ENCODE measurements at places on chromosomes 2 and 18.

- DNase-seq, result no peak
Measured at GRCh38 chr2:157853211-157853610, 22.9 kb downstream of the ACVR1 start.

- no peak for DNase-seq
Measured at GRCh38 chr2:233443511-233444183, 89.4 kb downstream of the DGKD start.

- DNase-seq, result no peak
Measured at GRCh38 chr18:8260319-8260718, 348.9 kb upstream of the RAB12 start.

- no peak for DNase-seq
Measured at GRCh38 chr2:218073185-218073584, 4.1 kb downstream of the RUFY4 start.

DNA sequence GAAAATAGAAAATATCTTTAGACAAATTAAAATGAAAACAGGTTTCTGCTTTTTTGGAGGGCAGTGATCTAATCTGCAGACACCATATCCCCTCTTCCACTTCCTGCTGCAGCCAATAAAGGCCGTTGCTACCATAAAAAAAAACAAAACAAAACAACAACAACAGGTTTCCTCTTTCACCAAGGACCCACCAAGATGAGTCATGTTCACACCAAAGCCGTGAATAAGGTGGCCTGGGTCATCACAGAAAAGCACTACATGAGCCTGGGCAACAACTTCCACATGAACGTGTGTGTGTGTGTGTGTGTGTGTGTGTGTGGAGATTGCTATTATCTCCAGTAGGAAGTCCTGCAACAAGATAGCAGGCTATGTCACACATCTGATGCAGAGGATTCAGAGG lies 24.8 kb upstream of the TFCP2L1 start:
- no peak for DNase-seq

- no peak for DNase-seq
Measured at GRCh38 chr2:73489053-73489452, 103.4 kb downstream of the ALMS1 start.

DNA sequence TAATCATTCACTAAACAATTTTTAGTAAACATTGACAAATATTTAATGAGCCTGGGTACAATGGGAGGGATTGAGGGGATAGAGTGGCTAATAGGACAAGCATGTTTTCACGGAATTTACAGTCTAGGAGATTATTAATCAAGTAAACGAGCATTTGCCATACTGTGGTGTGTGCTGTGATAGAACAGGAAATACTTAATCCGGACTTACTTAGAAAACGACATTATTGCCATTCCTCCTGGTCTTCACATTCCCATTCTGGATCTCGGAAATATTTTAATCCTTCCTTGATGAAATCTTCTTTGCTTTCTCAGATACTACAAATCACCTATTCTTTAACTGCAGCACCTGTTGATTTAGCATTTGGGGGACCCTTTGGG lies 905 bp downstream of the TTLL4 start:
- no peak for DNase-seq

- DNase-seq, result no peak
Measured at GRCh38 chr2:186575302-186575701, 14.6 kb upstream of the ITGAV start.

DNA sequence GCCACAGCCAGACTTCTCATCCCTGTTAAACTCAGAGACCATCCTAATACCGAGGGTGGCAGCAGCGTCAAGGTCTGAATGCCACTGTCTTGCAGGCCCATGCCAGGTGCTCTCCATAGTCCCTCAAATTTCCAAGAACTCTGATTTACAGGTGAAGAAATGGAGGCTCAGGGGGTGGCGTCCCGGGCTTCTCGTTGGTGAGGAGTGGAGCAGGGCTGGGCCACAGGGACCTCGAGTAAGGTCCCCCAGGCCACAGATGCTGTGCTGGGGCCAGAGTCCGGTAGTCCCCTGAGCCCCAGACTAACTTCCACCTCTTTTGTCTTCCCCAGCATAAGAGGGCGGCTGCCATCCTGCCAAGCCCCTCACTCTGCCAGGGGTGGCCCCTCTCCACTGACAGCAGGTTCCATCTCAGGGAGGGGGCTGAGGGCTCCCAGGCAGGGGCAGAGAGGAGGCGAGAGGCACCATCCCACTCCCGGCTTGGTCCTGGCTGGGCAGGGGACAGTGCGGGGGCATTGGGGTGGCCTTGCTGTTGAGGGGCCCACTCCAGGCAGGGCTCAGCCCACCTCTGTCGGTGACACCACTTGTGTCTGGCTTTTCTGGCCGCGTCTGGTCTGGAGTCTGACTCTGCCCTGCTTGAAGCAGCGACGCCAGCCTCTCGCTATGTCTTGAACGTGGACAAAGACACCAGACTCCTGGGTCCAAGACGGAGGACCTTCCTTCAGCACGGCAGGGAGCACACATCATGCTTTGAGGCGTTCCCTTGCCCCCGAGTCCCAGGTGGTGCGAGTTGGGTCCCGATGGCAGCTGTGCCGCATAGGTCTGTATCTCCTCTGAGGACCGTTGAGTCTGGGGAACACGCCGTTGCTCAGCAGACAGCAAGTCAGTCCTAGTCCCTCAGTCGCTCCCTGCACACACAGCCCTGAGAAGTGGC lies 15.9 kb upstream of the KLHL30 start:
- DNase-seq, result no peak

GRCh38 chr2:218406949-218407618 lies 7.4 kb downstream of the CTDSP1 start:
- no peak for DNase-seq

DNA sequence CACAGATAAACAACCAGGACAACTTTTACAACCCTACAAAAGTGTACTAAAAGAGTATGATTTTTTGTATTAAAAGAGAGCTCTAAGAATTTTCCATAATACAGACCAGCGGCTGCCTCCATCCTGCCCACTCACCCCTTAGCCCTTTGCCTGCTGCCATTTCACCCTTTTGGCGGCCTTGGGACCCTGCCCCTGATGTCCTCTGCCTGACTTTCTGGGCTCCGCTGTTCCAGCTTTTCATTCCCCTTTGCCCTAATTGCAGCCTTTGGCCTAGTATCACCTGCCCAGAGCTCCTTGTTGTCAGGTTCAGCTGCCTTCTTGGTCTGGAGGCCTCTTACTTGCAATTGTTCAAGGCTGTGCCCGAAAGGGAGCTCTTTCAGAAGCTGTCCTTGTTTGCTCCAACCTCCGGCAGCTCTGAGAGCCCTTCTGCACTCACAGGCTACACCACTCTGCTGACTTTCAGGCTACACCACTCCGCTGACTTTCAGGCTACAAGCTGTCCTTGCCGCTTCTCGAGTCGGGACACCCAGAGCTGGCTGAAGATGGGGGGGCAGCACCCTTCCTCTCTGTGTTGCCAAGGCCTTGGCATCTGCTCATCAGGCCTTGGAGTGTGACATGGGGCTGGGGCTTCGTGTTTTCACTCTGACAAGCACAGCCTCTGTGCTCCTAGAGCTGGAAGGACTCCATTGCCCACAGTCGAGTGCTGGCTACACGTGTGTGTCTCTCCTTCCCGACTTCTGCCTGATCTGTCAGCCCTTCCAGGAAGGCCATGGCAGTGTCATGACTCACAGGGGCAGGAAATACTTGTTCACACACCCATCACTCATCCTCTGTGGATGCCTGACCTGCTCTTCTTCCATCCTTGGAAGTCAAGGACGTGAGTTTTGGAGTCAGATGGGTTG lies 43.1 kb upstream of the HDAC4 start:
- no peak for DNase-seq

- no peak for DNase-seq
Measured at GRCh38 chr18:55452123-55452611, 135.8 kb downstream of the TCF4 start.

GRCh38 chr2:165697748-165698443 lies 96.2 kb downstream of the GALNT3 start:
- no peak for DNase-seq

GRCh38 chr2:8623958-8624591 lies 57.8 kb upstream of the ID2 start:
- DNase-seq, result no peak

DNA sequence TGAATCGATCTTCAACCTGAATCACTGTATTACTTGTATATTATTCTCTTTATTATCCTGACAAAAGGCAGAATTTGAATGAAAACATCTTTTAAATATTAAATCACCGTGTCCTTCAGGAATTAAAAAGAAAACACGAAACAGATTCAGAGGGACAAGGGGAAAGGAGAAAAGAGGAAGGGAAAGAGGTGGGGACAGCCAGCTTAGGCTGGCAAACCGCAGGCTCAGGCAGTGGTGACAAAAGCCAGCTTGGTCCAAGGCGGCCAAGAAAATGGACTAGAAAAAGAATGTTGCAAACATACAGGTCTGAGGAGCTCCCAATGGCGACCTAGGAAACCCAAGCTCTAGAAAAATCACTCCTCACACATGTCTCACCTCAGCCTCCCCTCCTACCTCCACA lies 6.8 kb downstream of the B4GALT6 start:
- DNase-seq, result no peak

DNA sequence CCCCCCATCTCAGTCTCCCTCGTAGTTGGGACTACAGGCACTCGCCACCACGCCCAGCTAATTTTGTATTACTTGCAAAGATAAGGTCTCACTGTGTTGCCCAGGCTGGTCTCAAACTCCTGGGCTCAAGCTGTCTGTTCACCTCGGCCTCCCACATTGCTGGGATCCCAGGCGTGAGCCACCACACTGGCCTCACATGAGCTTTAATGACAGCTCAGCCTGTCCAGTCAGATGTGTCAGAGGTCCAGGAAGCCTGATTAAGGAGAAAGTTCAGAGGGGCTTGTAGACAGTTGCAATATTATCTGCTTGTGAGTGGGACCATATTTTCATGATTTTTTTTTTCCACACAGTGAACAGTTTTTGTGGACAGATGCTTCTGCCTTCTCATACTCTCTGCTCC lies 82.0 kb downstream of the LIMS1 start:
- DNase-seq, result no peak

DNA sequence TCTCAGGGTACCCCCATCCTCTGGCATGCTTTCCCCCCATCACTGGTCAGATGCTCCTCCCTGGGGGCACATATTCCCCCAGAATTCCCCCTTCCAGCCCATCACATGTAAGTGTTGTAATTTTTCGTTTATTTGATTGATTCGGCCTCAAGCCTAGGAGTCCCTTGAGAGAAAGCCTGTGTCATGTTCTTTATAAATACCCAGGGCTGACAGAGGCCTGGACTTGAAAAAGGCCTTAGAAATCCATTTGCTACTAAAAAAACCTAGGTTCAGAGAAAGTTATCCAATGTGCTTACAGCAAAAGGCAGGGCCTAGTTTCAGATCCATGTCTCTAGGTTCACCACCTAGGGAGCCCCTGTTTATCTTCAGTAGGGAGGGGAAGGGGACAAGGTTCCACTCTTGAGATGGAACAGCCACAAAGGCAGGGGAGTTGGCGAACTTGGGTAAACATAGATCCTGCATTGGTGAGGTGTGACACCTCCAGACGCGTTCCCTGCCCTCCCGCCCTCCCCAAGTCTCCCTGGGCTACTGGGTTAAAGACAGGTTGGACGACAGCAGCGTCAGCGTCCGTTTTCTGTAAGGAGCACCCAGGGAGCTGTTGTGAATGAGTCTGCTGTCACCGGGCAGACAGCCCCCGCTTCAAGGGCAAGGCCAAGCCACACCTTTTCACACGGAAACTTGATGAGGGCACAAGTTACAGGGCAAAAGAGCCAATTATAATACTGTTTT lies 147.8 kb downstream of the EN1 start:
- no peak for DNase-seq

Measured in cortex of kidney (tissue), 1 donor.